Epithelial cell of esophagus (primary cell): ENCODE measurements at places on chromosomes 3 and 15.

DNA sequence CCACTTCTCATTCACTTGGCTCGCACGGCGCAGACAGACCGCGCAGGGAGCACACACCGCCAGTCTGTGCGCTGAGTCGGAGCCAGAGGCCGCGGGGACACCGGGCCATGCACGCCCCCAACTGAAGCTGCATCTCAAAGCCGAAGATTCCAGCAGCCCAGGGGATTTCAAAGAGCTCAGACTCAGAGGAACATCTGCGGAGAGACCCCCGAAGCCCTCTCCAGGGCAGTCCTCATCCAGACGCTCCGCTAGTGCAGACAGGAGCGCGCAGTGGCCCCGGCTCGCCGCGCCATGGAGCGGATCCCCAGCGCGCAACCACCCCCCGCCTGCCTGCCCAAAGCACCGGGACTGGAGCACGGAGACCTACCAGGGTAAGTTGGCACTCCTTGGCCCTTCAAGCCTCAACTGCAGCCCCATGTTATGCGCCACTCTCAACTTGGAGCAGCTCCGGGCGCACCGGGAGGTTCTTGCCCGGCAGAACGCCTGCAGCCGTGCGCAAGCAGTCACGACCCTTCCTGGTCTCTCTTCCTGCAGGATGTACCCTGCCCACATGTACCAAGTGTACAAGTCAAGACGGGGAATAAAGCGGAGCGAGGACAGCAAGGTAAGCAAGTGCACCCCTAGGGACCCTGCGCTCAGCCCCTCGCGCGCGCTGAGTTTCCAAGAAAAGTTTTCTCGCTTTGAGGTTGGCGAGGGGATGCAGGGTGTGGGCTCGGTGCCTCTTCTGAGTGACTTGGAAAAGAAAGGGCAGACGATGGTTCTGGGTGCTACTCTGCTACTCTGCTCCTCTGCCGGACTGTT is at the start of gene BHLHE40:
TSS of gene BHLHE40 (plus strand) at position 10 of the 801 bp plus-strand sequence. CDS start at position 292, 282 bp downstream.
- no peak for DNase-seq

DNA sequence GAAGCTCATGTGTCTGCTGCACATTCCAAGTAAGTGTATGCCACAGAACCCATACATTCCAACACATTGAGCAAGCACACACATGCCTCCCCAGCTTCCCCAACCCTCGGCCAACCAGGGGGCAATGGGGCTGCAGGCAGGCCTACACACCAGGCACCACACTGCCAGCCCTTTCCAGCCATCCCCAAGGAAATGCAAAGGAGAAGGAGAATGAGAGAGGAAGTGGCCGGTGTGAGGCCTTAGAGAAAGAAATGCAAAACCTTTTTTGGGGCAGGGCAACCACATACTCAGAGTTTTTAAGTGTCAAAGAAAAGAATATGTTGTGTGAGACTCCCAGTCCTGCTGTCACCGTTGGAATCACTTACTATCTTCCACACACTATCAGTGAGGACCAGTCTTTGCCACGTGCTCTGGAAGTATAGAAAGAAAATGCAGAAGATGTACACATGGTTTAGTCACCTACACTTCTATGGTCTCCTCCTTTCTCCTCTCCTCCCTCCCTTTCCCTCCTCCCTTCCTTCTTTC is 11.1 kb downstream of the IGF2BP2 start:
- peak; percentile 77 for DNase-seq

- no peak for DNase-seq
These were observed 240.7 kb upstream of the UMPS start for GRCh38 chr3:124489506-124489905.

DNA sequence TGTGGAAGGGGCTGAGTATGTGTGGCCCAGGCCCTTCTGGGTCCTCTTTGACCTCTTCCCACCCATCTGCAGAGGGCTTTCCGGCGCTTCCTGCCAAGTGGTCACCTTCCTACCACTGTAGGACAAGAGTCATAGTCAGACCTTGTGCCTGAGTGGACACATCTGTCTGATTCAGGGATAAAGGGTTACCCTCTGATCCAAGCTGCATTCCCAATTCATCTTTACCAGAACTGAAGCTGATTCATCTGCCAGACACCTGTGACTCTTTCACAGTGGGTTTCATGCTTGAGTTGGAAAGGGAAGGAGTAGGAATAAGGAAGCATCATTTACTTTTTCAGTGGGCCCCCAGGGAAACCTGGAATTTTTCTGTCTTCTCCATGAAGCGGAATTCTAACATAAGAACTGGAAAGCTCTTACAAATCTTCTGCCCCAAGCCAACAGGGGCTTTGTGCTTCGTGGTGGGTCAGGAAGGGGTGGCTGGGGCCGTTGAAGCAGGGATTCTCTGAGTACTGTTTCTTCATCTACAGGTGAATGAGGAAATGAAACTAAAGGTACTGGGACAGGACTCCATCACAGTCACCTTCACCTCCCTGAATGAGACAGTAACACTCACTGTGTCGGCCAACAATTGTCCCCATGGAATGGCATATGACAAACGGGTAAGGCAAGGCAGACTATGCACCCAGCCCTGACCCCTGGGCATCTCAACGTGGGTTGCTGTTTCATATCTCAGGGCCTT is 46.4 kb downstream of the C3orf20 start:
- no peak for DNase-seq

- no peak for DNase-seq
These were observed 141.2 kb downstream of the LRRC3B start for GRCh38 chr3:26763723-26764122.

DNA sequence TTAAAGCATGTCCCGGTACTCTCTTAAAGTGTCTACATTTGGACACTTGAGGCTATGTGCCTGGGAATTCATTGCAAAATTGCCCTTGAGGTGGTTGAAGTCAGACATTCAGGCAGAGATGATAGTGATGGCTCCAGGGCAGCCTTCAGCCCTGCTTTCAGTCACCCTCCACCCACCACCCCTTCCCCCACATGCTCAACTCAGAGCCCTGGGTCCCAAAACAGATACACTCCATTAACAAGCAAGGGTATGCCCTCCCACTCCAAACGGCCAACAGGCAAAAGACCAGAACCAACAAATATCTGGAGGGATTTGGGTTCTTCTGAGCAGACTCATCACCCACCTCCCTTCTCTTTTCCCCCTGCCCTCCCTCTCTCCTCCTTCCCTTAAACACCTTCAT is 29.9 kb upstream of the VIPR1 start:
- no peak for DNase-seq

- DNase-seq: peak; percentile 30
These were observed 38.5 kb downstream of the SPTSSB start for GRCh38 chr3:161332792-161333191.

DNA sequence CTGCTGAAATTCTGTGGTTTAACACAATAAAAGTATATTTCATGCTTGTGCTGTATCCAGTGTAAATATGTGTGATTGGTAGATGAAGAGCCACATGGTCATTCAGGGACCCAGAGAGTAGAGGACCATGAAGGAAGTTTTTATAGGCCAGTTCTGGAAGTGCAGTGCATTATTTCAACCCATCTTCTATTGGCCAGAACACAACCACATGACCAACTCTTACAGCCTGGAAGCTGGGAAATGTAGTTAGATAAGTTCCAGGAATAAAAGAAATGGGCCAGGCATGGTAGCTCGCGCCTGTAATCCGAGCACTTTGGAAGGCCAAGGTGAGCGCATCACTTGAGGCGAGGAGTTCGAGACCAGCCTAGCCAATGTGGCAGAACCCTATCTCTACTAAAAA is 21.4 kb upstream of the PRTG start:
- no peak for DNase-seq

DNA sequence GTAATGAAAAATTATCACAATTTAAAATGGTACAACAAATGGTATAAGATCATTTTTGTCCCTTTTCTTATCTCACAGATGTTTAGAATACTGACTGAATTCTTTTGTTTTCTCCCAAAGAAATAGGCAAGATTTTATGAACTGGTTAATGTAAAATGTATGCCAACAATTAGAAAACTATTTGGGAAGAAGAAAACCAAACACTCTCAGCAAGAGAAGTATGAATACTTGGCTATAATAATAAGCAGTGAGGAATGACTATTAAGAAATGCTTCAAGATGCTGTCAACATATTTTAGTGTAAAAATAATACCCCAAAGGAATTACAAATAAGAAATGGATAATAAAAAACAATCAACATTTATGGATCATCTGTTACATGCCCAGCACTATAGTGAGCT is 18.5 kb downstream of the SHQ1 start:
- no peak for DNase-seq

- peak; percentile 4 for DNase-seq
These were observed 481 bp upstream of the CRYBG3 start for GRCh38 chr3:97821287-97821773.
